ENCODE measurements at places on chromosomes 5 and 9.

DNA sequence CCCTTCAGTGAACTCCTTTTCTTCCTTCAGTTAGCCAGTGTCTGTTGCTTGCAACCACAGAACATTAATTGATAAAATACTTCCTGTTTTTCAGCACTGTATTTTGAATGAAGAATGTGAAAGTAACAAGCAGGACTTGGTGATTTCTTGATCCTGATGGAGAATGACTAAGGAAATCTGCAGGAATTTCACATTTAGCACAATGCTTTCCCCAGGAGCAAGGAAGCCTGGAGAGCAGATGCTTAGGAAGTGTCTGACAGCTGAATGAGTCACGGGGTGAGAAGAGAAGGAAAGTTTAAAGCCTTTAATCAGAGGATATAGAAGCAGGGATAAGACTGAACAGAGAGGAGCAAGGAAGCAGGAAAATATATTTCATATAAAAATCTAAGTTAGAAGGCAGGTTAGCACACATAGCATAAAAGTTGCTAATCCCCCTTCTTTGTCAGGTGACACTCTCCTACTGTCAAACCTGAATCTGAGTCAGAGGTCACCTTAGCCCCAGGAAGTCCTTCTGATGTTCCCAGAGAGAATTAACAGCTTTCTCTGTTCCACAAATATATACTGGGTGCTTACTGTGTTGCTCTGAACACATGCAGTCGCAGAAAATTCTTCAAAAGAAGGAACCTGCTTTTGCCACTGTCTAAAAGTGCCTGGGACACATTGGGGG is 59.7 kb downstream of the GNA14 start:
- DNase-seq: no peak

- DNase-seq: no peak
Measured at GRCh38 chr5:5017827-5018577, 122.1 kb upstream of the ADAMTS16 start.

DNA sequence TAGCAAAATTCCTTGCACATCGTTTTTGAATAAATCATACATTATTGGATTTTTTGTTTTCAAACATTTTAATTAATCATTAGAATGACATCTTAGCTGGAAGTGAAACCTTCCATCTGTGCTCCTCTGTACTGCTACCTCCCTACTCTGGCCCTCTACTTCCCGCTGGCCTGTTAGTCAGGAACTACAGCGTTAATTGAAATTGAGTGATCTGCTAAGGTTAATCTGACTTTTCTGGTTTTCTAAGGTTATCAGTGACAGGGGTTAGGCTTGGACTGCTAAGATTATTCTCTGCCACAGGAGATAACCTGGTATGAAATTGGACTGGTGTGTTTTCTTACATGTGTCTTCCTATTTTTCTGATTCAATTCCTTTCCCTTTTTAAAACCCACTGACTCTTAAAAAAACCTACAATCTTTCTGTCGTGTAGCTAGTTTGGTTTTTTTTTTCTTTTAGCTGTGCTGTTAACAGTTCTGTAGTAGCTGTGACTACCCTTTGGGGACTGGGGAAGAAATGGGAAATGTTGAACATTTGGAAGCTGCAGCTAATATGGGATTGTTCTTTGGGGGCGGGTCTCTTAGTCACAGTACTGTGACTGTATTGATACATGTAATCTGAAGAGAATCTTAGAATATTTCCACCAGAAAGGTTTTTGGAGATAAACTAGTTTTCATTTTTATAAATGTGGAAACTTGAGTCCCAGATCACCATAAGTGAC is 4.6 kb downstream of the KIF2A start:
- DNase-seq: no peak

GRCh38 chr5:145811834-145812625 is 23.1 kb downstream of the PRELID2 start:
- DNase-seq: no peak

DNA sequence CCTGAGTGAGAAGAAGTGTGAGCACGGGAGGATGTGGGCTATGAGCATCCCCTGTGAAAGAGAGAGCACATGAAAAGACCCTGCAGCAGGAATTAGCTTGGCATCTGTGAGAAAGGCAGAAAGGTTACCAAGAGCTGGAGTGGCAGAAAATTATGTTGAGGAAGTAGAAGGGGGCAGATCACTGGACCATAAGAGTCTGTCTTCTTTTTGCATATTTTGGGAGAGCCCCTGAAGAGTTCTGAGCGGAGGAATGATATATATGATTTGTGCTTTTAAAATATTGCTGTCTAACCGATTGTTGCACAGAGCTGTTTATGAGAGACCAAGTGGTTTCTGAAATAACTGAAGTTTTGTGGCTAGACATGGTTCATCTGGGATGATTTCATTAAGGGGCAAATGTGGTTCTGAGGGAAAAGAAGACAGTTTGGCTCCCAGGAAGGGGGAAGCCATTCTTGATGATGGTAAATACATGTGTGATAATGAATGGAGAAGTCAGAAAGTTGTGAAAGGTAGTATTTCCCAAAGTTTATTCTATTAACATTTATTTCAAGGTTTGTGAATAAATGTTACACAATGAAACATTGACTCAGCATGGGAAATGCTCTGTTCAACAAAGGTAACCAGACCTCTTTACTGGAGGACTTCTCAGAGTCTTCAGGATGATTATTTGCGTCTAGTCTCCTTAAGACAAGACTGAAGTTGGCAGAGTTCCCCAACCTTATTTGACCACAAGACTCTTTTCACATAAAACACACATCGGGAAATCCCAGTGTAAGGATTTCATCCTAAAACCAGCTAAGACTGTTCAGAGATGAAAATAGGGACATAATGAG is 31.5 kb upstream of the ADRB2 start:
- no peak for DNase-seq

- DNase-seq: no peak
Measured at GRCh38 chr9:99403371-99403770, 181.3 kb downstream of the SEC61B start.

- DNase-seq: no peak
Measured at GRCh38 chr9:37650873-37651768, at the start of gene FRMPD1. Gene FRMPD1, plus strand, starts transcription at chr9:37650954. Its CDS starts 41,688 bp downstream, at chr9:37692642.

GRCh38 chr9:15306068-15306756 is 804 bp downstream of the TTC39B start:
- no peak for DNase-seq

DNA sequence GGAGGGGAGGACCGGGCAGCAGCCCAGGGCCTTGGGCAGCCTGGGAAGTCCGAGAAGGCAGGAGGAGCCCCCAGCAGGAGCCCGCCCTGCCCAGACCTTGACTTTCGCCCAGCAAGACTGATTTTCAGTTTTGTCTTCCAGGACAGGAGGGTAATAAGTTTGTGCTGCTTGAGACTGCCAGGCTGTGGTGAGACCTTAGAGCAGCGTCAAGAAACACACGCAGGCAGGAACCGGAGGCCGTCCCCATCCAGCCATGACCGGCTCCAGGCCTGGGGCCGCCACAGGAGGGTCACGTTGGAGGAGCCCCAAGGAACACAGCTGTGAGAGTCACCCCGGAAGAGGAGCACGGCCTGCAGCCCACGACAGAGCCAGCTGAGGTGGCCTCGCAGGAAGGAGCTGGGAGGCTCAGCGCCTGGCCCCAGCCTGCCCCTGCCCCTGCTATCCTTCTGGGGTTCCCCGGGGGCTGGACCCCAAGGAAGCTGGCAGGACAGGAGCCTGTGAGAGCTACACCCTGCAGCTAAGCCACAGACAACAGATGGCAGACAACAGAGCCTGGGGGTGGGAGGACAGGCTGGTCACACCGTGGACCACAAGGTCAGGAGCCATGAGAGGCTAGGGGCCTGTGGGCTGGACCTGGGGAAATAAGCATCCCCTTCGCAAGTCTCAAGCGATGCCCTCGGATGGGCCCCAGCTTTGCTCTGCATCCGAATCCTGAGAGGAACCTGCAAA is 126.0 kb upstream of the FAM120A start:
- DNase-seq: no peak

- no peak for DNase-seq
Measured at GRCh38 chr9:136681945-136682699, 5.1 kb downstream of the AGPAT2 start.

GRCh38 chr5:179908528-179908927 is 831 bp upstream of the TBC1D9B start:
- no peak for DNase-seq

- DNase-seq: no peak
Measured at GRCh38 chr5:171484460-171484899, 65.0 kb downstream of the FGF18 start.
